ENCODE measurements at places on chromosomes 7 and 10.

GRCh38 chr7:45106-46090, 147.0 kb upstream of the FAM20C start:
- no peak for DNase-seq

- DNase-seq = no peak
These were observed 3.8 kb upstream of the CAV2 start for GRCh38 chr7:116495736-116496135.

GRCh38 chr7:37508118-37508517, 59.5 kb upstream of the ELMO1 start:
- DNase-seq = no peak

GRCh38 chr7:77242068-77242467, 42.4 kb upstream of the FGL2 start:
- no peak for DNase-seq

- DNase-seq = no peak
These were observed 175.3 kb upstream of the SEMA3E start for GRCh38 chr7:83824214-83824613.

DNA sequence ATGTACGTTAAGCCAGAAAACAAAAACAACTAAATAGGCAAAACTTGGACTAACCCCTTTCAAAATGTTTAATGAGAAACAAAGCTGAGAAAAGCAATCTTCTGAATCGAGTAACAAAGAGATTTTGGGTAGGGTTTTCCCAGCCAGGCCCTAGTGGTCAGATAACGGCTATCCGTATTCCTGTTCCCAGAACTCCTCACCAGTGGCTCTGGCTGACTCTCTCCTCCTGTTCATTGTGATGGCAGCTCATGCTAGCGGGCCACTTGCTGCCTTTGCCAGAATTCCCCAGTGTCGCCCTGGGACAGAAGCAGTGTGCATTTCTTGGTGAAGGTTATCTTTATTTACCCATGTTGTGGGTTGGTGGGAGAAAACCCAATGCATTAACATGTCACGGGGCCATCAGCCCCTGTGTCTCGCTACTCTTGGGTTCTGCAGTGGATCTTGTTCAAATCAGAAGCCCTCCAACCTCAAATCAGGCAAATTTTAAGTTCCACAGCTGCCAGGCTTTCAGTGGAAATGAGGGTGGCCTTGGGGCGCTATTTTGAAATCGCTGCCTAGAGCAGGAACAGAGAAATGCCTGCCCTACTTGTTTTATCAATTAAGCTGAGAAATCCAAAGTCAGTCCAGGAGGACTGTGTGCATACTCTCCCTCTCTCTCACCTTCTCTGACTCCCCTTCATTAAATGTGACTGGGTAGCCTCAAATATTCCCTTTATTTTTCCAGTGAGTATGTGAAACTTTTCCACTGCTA, 164.5 kb upstream of the NPVF start:
- no peak for DNase-seq

DNA sequence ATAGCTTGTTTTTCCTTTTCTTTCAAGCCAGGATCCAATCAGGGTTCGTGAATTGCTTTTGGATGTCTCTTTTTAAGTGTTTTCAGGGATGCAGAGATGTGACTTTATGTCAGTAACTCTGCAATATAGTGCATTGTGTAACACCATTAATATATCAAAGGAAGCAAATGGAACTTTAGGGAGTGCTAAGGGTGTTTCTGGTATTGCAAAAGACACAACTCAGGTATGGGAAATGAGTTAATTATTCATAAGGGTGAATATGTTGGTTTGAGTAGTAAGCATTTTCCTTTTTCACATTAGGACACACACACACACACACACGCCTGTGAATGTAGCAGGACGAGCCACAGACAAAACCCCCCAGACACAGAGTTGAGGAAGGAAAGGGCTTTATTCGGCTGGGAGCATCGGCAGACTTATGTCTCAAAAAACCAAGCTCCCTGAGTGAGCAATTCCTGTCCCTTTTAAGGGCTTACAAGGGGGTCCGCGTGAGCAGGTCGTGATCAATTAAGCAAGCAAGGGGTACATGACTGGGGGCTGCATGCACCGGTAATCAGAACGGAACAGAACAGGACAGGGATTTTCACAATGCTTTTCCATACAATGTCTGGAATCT, 31.8 kb upstream of the GSDME start:
- DNase-seq = no peak

- DNase-seq = no peak
These were observed 22.5 kb upstream of the TRIL start for GRCh38 chr7:28980451-28981160.

- no peak for DNase-seq
These were observed 66.1 kb downstream of the AGK start for GRCh38 chr7:141617280-141617679.

DNA sequence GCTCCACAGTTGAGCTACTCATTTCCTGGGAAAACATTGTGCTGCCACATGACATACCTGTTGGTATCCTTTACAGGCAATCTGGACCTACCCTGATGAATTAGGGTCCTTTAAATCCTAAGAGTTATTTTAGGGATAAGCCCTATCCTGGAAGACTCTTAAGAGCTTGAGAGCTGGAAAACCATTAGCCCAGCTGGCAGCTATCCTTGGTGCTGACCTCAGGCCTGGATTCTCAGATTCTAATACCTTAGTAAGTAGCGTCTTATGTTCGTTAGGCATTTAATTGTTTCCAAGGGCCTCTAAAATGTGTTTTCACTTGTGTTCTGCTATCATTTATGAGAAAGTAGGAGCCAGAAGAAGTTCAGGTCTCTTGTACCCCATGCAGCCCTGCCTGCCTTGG, 93.0 kb upstream of the SORCS3 start:
- no peak for DNase-seq

GRCh38 chr10:58721601-58722281, 209.1 kb downstream of the BICC1 start:
- DNase-seq = no peak

GRCh38 chr7:22681852-22682657, 44.9 kb upstream of the IL6 start:
- DNase-seq = no peak

- no peak for DNase-seq
These were observed 865.2 kb upstream of the GHITM start for GRCh38 chr10:83274088-83274487.

DNA sequence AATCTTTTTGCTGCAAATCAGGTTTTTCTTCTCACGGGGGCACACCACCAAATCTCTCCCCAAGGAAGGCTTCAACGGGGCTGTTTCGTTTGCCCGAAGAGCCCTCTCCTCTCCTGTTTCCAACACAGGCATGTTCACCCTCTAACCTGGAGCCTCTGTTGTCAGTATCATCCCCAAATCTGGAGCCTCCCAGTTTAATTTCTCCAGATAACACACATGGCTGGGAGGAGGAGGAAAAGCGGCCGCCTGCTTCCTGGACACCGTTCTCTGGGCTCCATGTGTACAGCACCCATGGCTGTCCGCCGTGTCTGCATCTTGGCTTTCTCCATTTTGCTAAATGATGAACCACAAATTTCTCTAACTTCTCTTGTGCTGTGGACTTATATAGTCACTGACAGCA, 214.5 kb downstream of the DIP2C start:
- DNase-seq = no peak

GRCh38 chr7:143514995-143515735, 37.5 kb downstream of the TAS2R41 start:
- no peak for DNase-seq

DNA sequence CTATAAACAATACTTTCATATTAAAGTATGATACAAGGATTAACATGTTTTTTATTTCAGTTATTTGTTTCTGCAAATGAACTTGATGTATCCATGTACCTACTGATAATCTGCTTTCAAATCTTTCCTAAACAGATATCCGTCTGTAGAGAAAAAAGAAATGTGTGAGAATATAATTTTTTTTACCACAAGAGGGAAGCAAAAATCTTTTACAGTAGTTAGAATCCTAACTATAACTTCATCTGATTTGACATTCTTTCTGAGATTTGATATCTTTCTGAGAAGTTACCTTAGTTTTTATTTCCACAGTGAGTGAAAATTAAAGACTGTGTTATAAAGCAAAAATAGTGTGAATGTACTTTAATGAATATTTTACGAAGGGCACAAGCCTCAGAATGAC, 203.9 kb upstream of the PCLO start:
- DNase-seq = no peak

DNA sequence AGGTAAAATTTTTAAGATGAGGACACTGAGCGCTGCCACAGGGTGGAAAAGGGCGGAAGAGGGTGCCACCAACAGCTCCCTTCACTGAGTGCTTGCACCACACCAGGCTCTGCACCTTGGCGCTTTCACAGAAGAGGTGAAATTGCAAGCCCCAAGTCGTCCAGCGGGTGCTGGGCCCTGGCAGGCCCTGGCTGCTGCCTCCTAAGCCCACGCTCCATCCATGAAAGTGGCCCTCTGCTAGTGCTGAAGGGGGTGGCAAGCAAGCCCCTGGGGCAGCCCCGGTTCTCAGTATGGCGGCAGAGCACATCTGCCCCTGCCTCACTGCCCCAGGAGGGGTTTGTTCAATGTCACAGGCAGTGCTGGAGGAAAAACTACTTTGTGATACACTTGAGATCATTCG, 95.1 kb downstream of the SLIT1 start:
- DNase-seq = no peak

GRCh38 chr7:102396710-102397019, 502 bp downstream of the PRKRIP1 start:
- DNase-seq = no peak

- DNase-seq = no peak
These were observed 103.5 kb downstream of the MICALL2 start for GRCh38 chr7:1355568-1356340.

GRCh38 chr7:24709051-24709450, 48.2 kb downstream of the GSDME start:
- no peak for DNase-seq

DNA sequence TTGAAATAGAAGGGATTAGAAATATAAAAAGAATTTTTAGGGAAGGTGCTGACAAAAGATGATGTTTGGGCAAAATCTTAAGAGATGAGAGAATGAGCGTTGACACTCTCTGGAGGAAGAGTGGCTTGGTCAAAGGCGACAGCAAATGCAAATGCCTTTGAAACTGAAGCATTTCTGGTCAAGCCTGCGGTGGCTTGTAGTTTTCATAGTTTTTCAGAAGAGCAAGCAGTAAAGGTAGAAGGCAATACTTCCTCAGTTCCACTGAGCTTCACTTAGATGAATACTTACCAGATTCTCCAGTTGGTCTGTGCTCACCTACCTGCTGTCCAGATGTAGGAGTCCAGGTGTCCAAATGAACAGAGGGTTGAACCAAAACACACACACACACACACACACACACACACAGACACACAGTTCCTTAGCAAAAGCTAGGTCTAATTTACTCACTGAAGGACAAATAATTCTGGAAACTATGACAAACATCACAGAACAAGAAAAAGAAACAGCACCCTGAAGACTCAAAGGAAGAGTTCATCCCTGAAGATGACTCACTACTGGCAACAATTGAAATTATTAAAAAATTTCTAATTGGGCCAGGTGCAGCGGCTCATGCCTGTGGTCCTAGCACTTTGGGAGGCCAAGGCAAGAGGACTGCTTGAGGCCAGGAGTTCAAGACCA, 12.1 kb upstream of the STK17A start:
- DNase-seq = no peak

- no peak for DNase-seq
These were observed 91.3 kb downstream of the IMMP2L start for GRCh38 chr7:111470998-111471397.

DNA sequence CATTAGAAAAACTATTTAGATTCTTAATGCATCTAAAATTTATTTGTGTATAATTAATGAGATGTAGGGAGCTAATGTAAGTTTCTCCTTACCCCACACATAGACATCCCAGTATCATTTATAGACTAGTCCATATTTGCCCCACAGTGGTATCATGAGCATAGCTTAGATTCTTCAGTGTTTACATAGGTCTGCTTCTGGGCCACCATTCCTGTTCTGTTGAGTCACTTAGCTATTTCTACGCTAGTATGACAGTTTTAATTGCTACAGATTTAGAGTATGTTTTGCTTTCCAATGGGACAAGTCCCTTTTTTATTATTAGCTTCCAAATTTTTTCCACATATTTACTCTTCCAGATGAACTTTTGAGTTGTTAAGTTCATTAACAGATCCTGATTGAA, 69.4 kb downstream of the MCMBP start:
- no peak for DNase-seq

DNA sequence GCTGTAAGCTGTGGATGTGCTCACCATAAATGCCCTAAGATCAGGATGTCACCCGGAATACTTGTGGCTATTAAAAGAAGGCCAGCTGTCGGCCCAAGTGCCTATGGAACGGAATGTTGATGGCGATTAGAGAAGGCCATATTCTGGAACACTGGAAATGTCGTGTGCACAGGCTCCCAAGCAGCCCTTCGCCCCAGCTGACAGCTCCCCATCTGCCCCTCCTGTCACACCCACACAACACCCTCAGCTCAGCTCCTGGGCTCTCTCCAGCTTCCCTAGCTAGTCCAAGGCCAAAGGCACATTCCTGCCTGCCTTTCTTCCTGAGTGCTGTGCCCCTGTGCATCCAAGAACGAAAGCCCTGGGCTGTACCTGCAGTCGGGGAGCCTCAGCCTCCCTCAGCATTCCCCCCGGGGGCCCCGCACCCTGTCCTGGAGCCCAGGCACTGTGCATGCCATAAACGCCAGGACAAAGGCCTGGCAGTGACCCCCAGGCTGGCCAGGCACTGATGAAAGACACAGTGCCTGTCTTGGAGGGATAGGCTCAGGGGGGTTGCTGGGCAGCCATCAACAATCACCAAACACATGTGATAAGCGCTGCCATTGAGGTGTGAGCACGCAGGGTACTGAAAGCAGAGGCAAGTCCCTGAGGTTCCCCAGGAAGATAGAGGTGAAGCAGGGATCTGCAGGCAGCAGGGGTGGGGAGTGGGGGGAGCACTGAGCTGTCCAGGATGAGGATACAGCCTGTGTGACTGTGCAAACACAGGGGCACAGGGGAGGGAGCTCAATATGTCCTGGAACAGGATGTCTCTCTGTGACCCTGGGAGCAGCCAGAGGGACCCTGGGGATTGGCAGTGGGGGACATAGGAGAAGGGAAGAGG, 3.7 kb upstream of the LDB3 start:
- DNase-seq = no peak

DNA sequence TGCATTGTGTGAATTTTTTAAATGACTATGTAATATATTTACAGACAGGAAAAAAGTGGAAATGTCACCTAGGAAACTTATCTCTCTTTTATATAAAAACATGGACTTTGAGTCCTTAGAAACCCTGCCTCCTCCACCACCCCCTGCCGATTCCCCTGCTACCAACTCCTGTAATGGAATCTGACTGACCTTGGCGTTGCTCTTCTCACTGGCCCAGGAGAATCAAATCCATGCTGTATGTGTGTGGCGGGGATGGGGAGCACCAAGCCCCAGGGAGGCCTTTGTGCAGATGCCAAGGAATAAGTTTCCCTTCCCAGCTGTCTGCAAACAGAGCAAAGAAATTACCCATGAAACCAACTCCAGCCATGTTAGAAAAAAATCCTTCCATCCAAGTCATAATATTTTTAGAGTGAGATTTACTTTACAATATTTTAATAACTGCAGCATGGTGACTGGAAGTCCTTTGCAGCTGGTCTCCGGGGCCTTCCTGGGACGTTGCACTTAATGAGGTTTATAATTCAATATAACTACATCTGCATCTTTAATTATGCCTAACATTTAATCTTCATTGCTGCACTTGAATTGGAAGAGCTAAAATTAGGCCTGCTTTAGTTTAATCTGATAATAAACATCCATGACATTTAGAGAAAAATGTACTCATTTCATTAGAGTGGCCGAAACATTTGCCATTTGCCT, 111.4 kb upstream of the CACUL1 start:
- no peak for DNase-seq
